ENCODE measurements at places on chromosomes 11 and 22. TPM values are rescaled to one million over a fixed set of nuclear protein-coding genes. Genes with fewer than 3 reads are reported as not detected.
A peak's percentile ranks its signal among the peaks of the same experiment; 100 is the strongest.

DNA sequence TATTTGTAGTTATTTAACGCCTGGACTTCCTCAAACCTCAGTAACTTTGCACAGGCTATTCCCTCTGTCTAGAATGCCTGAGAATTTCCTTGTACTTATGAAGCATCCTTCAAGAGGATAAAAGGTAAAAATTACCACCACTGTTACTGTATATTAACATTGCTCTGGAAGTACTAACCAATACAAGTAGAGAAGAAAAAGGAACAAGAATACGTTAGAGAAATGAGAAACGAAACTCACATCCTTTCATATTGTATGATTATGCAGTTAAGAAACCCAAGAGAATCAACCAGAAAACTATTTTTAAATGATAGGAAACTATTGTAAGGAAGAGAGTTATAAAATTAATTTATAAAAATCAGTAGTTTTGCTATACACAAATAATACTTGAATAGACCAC is 48.2 kb upstream of the OR5P2 start:
- H3K4me1 ChIP-seq = peaks cover 19% of the 10 kb centered on the region
- H3K27me3 ChIP-seq = no peaks in the 10 kb centered on the region
- no peak overlapping the region for H3K4me3 ChIP-seq
- no peak overlapping the region for H3K27ac ChIP-seq
- no peaks in the 10 kb centered on the region for H3K36me3 ChIP-seq
- no peak for DNase-seq

The PMM1 gene
- 15.7 TPM for total RNA-seq

- H3K27ac ChIP-seq = no peak overlapping the region
- H3K27me3 ChIP-seq = peaks cover 12% of the 10 kb centered on the region
- peaks cover 44% of the 10 kb centered on the region for H3K4me1 ChIP-seq
- H3K4me3 ChIP-seq = no peak overlapping the region
- no peak for DNase-seq
- H3K36me3 ChIP-seq = no peaks in the 10 kb centered on the region
Measured at GRCh38 chr11:134984421-134984820, 572.4 kb upstream of the B3GAT1 start.

- peaks cover 12% of the 10 kb centered on the region for H3K4me1 ChIP-seq
- H3K27me3 ChIP-seq = peaks cover 49% of the 10 kb centered on the region
- DNase-seq = no peak
- H3K27ac ChIP-seq = no peak overlapping the region
- H3K36me3 ChIP-seq = no peaks in the 10 kb centered on the region
- no peak overlapping the region for H3K4me3 ChIP-seq
Measured at GRCh38 chr11:27571154-27571810, 64.7 kb upstream of the LIN7C start.

- DNase-seq = no peak
- no peaks in the 10 kb centered on the region for H3K36me3 ChIP-seq
- peaks cover 17% of the 10 kb centered on the region for H3K4me1 ChIP-seq
- H3K27ac ChIP-seq = no peak overlapping the region
- no peaks in the 10 kb centered on the region for H3K27me3 ChIP-seq
Measured at GRCh38 chr11:64864135-64864472, 14.3 kb downstream of the EHD1 start.

DNA sequence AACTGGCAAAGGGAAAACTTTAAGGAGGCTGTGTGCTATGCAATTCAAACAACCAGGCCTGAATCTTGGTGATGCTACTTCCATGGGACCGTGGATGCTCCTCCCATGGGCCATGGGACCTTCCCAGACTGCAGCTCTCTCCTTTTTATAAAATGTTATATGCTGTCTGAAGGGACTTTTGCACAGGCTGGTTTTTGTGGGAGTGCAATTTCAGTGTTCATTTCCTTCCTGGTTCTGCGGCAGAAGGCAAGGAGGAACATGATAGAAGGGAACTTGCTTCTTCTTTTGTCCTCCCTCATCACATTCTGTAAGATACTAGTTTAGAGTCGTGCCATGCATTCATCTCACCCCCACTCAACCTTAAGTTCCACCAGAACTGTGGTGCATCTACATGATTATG is 68.9 kb downstream of the C11orf58 start:
- H3K27ac ChIP-seq = no peak overlapping the region
- no peak for DNase-seq
- H3K4me1 ChIP-seq = peaks cover 3% of the 10 kb centered on the region
- no peaks in the 10 kb centered on the region for H3K36me3 ChIP-seq
- H3K27me3 ChIP-seq = no peaks in the 10 kb centered on the region

DNA sequence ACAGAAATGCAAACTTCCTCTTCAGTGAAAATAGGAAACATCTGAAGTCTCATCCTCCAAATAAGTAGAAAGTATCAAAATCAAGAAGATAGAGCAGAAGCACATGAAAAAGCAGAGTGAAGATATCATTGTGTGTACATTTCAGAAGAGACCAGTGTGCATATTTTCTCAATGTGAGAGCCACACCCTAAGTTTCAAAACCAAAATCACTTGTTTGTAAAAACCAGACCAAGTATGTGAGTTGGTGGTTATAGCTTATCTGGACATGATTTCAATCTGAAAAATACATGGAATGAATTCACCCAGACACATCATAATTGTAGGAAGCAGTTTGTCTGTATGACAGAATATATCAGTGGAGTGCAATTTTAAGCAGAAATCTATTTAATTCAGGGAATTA is 536.0 kb downstream of the JRKL start:
- H3K36me3 ChIP-seq = no peaks in the 10 kb centered on the region
- no peaks in the 10 kb centered on the region for H3K4me1 ChIP-seq
- no peak overlapping the region for H3K27ac ChIP-seq
- no peaks in the 10 kb centered on the region for H3K27me3 ChIP-seq
- DNase-seq = no peak

The KRTAP5-2 gene
- not detected for total RNA-seq

GRCh38 chr22:20299746-20300136 is 20.1 kb downstream of the DGCR6L start:
- no peak overlapping the region for H3K27ac ChIP-seq
- peaks cover 53% of the 10 kb centered on the region for H3K27me3 ChIP-seq

The TMEM191C gene
- 4.8 TPM for total RNA-seq

- H3K4me3 ChIP-seq = no peak overlapping the region
- H3K27ac ChIP-seq = no peak overlapping the region
- no peaks in the 10 kb centered on the region for H3K36me3 ChIP-seq
- peaks cover 23% of the 10 kb centered on the region for H3K4me1 ChIP-seq
- DNase-seq = no peak
Measured at GRCh38 chr11:76083563-76084451, 122.5 kb downstream of the WNT11 start.

The GDPD4 gene
- not detected for total RNA-seq

DNA sequence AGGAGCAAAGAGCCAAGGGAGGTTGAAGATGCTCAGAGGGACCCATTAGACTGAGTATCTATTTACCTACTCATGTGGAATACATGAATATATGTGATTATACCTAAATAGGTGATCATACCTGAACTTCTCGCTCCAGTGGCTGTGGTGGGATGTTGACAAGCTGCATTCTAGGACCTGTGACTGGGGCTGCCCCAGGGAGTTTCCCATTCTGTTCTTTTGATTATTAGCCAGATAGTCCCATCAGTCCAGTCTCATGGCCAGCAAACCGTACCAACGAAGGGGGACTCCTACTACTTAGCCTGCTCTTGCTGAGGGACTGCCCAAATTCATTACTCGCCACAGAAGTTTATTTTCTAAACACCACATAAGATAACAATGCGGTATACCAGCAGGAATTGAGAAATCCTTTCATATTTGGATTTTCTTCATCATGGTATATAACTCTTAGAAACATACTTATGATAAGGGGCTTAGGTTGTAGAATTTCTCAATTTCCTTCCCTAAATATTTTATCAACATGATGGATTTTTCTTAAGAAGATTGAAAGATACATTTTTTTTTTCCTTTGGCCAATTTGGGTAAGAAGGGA is 273.9 kb downstream of the NTM start:
- H3K27me3 ChIP-seq = no peaks in the 10 kb centered on the region
- no peak overlapping the region for H3K27ac ChIP-seq
- H3K4me1 ChIP-seq = peaks cover 70% of the 10 kb centered on the region

DNA sequence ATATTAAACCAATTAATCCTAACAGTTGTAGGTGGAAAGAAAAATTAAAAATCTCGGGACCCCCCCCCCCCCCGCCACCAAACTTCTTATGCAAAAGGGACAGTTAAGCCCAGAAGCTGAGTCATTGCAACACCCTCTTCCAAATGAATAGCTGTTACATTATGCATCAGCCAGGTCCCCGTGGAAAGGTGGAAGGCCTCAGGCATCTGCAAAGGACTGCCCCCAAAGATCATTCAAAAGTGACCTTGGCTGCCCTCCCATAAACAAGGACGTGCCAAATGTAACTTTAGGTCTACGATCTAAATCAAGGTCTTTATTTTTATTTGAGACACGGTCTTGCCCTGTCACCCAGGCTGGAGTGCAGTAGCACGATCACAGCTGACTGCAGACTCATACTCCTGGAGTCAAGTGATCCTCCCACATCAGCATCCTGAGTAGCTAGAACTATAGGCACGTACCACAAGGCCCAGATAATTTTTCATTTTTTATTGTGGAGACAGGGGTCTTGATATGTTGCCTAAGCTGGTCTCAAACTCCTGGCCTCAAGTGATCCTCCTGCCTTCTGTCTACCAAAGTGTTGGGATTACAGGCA is 22.8 kb downstream of the SYN3 start:
- H3K27me3 ChIP-seq = peaks cover 3% of the 10 kb centered on the region
- no peaks in the 10 kb centered on the region for H3K36me3 ChIP-seq
- H3K4me1 ChIP-seq = peaks cover 43% of the 10 kb centered on the region
- peak overlapping the region; percentile 12 for H3K4me3 ChIP-seq
- no peak for DNase-seq

DNA sequence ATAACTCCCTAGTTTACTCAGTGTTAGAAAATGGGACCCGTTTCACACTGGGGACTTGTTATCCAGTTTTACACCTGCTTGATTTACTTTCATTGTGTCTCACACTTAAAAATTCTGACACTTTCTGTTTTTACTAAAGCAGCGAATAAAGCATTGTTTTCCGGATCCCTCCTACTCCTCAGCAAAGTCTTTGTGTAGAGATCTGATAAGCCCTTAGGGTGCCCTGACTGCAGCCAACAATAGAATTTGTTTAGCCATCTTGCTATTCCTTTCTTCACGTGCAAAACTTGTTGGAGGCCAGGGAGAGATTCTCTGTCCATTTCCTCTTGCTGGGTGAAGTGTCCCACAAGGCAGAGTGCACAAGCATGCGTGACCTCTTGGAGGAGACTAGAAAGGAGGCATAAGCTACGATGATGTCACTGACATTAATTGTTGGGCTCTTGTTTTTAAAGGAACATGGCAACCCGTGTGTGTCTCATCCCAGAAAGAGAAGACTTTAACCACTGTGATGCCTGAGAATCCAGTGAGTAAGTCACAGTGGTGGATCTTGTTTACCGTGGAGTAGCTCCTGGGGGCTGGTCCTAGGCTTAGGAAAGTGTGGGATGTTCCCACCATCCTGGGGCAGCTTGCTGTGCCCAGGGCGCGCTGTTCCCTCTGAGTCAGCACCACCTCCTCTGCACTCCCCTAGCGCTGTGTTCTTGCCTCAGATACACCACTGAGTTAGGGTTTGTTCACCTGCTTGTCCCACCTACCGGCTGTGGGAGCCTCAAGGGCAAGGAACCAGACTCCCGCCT is 27.7 kb downstream of the MICAL2 start:
- H3K4me1 ChIP-seq = peaks cover 5% of the 10 kb centered on the region
- DNase-seq = no peak
- no peak overlapping the region for H3K27ac ChIP-seq
- H3K4me3 ChIP-seq = no peak overlapping the region
- H3K27me3 ChIP-seq = no peaks in the 10 kb centered on the region
- H3K36me3 ChIP-seq = no peaks in the 10 kb centered on the region

DNA sequence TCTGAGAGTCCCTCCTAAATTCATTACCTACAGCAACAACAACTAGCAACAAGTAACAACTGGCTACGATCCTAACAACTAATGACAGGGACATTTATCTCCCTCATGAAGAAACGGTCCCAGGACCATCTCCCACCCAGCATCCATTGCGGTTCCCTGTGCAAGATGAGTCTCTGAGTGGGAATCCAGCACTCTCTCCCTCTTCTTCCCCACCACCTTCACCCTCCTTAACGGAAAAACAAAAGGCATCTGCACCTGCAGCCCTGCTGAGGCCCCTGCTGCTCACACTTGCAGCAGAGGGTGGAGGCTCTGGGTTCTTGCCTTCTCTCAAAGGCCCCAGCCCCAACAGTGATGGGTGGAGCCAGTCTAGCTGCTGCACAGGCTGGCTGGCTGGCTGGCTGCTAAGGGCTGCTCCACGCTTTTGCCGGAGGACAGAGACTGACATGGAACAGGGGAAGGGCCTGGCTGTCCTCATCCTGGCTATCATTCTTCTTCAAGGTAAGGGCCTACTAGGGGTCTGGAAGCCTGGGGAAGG is at the start of gene CD3G:
TSS of gene CD3G (plus strand) at position 364 of the 535 bp plus-strand sequence. CDS start at position 444, 80 bp downstream.
- peaks cover 43% of the 10 kb centered on the region for H3K27me3 ChIP-seq
- peaks cover 3% of the 10 kb centered on the region for H3K4me1 ChIP-seq
- no peak within 1 kb of the TSS for H3K4me3 ChIP-seq
- no peak for DNase-seq
- H3K36me3 ChIP-seq = no peaks in the 10 kb centered on the region

GRCh38 chr11:70883323-70883940 is 368.9 kb downstream of the SHANK2 start:
- no peaks in the 10 kb centered on the region for H3K27me3 ChIP-seq
- H3K36me3 ChIP-seq = peaks cover 5% of the 10 kb centered on the region

- H3K4me3 ChIP-seq = peak overlapping the region; percentile 81
- no peak overlapping the region for H3K27ac ChIP-seq
- no peak for DNase-seq
Measured at GRCh38 chr22:50184902-50185374, 775 bp upstream of the TRABD start.

DNA sequence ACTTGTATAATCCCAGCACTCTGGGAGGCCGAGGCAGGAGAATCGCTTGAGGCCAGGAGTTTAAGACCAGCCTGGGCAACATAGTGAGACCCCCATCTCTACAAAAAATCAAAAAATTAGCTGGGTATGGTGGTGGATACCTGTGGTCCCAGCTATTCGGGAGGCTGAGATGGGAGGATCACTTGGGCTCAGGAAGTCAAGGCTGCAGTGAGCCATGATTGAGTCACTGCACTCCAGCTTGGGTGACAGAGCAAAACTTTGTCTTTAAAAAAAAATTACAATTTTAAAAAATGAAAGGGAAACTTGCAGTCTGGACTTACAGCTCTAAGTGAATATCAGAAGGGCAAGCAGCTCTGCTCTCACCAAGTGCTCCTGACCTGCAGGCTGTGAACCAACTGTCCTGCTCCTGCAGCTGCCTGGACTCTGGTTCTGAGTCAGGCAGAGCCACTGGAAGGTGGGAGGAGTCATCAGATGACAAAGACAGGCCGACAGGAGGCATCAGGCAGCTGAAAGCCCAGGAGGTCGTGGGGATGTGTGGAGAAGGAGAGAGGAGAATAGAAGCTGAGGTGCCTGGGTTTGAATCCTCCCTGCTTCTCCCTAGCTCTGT is 9.6 kb downstream of the SMTNL1 start:
- peak overlapping the region; percentile 70 for H3K27ac ChIP-seq
- peaks cover 8% of the 10 kb centered on the region for H3K36me3 ChIP-seq
- no peak overlapping the region for H3K4me3 ChIP-seq
- H3K4me1 ChIP-seq = peaks cover 20% of the 10 kb centered on the region
- H3K27me3 ChIP-seq = no peaks in the 10 kb centered on the region
